ENCODE measurements at places on chromosomes 7 and 10. TPM values are rescaled to one million over a fixed set of nuclear protein-coding genes. Genes with fewer than 3 reads are reported as not detected.

The EBF3 gene
- 14.3 TPM for total RNA-seq

GRCh38 chr7:15932318-15932717 lies 245.8 kb upstream of the MEOX2 start:
- H3K27me3 ChIP-seq, result no peaks in the 10 kb centered on the region
- H3K27ac ChIP-seq, result no peak overlapping the region
- H3K36me3 ChIP-seq, result no peaks in the 10 kb centered on the region
- no peak for DNase-seq
- H3K4me1 ChIP-seq, result no peaks in the 10 kb centered on the region

DNA sequence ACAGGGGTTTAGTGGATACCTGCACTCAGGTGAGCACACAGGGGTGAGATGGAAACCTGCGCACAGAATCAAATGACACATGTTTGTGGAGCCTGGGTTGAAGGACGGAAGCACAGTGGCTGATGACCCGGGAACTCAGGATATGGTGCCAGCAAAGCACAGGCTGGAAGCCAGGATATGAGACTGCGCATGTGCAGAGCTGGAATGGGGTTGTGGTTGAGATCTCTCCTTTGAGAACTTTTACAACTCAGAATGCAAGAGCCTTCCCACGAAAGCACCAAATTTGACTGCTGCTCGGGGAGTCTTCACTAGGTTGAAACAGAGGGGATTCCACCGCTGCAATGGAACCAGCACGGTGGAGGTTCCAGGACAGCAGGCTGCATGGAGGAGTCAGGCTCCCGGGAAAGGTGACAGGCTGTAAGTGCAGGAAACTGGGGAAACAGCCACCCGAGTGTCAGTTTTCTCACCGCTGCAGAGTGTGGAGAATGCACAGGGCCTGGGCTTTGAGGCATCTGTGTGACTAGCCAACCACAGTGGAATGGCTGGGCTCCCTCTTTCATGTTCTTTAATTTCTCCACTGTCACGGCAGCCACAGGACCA lies 133.4 kb upstream of the TCERG1L start:
- peaks cover 2% of the 10 kb centered on the region for H3K27me3 ChIP-seq
- H3K27ac ChIP-seq, result no peak overlapping the region
- no peak overlapping the region for H3K4me3 ChIP-seq
- DNase-seq, result no peak
- no peaks in the 10 kb centered on the region for H3K4me1 ChIP-seq

- peaks cover 75% of the 10 kb centered on the region for H3K36me3 ChIP-seq
- no peak for DNase-seq
- H3K27me3 ChIP-seq, result no peaks in the 10 kb centered on the region
- no peak overlapping the region for H3K27ac ChIP-seq
- H3K4me1 ChIP-seq, result peaks cover 20% of the 10 kb centered on the region
Measured at GRCh38 chr7:100562195-100563099, 11.3 kb downstream of the SAP25 start.

The ANKRD61 gene
- 0.20 TPM for total RNA-seq

DNA sequence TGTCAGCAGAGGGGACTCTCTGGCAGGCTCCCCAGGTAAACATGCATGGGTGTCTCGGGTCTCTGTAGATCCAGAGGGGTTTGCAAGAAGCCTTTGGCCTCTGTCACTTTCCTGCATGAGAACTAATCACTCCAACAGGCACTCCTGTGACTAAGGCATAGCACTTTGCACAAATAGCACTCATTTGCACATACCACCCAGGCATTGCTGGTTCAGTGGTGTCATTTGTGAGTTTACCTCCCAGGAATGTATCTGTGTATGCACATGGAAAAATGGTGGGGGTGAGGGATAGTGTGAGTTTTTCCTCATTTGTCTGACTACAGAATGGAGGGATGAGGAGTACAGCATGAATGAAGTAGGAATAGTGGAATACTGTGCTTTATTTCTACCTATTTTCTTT lies 39.5 kb downstream of the CNNM1 start:
- H3K4me1 ChIP-seq, result no peaks in the 10 kb centered on the region
- H3K36me3 ChIP-seq, result peaks cover 2% of the 10 kb centered on the region
- no peaks in the 10 kb centered on the region for H3K27me3 ChIP-seq
- DNase-seq, result no peak
- H3K4me3 ChIP-seq, result no peak overlapping the region

The IFIT1B gene
- total RNA-seq, result 1.4 TPM

- no peak overlapping the region for H3K4me3 ChIP-seq
- no peak overlapping the region for H3K27ac ChIP-seq
Measured at GRCh38 chr7:35448486-35448885, 194.6 kb upstream of the TBX20 start.

DNA sequence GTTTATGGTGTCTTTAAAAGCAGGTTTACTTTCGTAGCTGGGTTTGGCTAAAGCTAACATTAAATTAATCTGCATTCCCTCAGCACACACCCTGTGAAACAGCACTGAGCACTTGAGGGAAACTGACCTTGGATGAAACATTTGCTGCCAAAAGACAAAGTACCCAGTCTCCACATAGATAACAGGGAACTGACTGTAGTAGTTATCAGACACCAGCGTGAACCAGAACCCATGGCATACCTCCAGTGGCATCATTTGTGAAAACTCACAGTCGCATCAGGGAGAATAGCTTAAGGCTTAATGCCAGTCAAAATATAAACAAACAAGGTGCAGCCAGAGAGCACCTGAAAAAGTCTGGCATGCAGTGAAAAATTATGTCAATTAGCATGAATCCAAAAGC lies 357.8 kb upstream of the C7orf33 start:
- no peak overlapping the region for H3K4me3 ChIP-seq
- H3K36me3 ChIP-seq, result no peaks in the 10 kb centered on the region
- H3K27me3 ChIP-seq, result no peaks in the 10 kb centered on the region

The TRIM50 gene
- not detected for total RNA-seq

Data from spinal cord (tissue), 10 donors.